ENCODE measurements at places on chromosomes 1 and 21.

GRCh38 chr21:42277593-42277992 is 37.6 kb downstream of the TFF3 start:
- no peak for DNase-seq

GRCh38 chr1:214360116-214360515 is 79.2 kb downstream of the SMYD2 start:
- no peak for DNase-seq

- DNase-seq: peak; percentile 88
These were observed 35.2 kb downstream of the URB2 start for GRCh38 chr1:229661022-229661877.

DNA sequence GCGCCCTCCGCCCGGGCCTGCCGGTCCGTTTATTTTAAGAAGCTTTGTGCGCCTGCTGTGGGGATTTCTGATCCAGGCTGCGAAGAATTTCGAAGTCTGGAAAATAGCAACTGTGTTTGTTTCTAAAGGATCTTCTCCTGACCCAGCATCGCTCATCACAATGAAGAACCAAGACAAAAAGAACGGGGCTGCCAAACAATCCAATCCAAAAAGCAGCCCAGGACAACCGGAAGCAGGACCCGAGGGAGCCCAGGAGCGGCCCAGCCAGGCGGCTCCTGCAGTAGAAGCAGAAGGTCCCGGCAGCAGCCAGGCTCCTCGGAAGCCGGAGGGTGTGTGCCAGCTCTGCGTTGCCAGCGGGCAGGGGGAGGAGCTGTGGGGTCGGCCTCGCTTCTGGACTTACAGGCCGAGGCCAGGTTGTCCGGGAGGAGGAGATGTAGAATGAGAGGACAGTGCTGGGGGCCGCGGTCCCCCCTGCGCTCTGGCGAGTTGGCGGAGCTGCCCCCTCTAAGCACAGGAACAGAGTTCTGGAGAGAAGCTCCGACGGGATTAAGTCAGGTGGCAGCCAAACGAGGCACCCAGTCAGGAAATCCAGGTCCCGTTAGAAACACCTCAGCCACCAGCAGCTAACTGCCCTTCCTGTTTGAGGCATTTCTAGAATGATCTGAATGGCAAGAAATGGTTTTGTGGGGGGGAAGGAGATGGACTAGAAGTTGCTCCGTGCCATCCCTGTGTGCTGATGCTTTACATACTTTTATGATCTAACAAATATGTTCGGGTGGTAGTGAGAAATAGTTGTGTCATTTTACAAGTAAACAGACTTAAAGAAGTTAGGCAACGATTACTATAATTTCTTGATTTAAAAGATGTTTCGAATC is 948 bp downstream of the TXLNA start:
- peak; percentile 52 for DNase-seq

DNA sequence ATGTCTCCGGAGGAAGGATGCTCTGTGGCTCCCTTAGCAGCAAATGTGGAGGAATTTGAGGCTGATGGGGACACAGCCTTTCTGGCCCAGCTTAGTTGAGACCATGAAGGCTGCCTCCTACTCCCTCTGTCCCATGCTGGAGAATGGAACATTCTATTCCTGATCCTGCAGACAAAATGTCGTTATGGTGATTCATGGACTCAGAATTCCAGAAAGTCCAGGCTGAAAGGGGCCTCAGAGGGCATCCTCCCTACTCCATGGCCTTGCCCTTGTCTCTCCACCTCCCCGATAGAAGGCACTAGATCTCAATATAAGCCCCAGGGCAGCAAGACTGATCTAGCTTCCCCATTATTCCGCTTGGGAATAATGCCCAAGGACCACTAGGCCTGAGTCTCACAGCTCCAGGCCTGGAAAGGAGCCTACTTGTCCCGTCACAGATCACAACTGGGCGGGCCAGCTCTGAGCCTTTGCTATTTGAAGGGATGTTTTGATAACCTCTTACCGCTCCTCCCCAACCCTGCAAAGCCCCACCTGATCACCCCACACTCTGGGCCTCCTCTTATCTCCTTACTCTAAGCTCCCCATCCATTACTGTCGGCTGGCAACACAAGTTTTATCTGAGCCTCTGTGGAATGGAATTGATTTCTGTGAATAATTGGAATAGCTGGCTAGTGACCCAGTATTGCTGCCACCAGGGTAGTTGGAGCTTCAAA is 52.8 kb upstream of the TRABD2B start:
- peak; percentile 50 for DNase-seq

GRCh38 chr1:12124693-12125421 is 41.9 kb upstream of the TNFRSF1B start:
- peak; percentile 72 for DNase-seq

DNA sequence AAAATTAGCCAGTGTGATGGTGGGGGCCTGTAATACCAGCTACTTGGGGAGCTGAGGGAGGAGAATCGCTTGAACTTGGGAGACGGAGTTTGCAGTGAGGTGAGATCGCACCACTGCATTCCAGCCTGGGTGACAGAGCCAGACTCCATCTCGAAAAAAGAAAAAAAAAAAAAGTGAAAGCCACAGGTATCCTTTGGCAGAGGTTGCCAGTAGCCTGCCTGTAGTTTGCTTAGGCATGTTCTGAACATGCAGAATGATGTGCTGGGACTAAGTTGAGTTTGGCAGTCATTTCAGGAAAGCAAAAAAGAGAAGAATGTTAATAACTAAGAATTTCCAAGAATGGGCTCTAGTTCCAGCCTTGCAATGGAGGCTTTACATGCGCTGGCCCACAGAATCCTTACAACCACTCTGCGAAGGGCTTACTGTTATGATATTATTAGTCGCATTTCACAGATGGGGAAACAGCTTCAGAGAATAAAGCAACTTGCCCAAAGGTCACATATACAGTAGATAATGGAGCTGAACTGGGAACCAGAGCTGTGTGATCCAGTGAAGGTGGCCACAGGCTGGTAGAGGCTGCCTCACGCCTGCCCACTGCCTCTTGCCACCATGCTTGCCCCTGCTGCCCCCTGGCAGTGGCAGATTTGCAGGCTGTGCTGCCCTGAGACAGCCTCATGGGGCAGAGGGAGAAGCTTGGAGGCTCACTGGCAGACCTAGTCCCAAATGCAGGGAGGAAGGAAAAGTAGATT is 66.5 kb upstream of the LYST start:
- no peak for DNase-seq

DNA sequence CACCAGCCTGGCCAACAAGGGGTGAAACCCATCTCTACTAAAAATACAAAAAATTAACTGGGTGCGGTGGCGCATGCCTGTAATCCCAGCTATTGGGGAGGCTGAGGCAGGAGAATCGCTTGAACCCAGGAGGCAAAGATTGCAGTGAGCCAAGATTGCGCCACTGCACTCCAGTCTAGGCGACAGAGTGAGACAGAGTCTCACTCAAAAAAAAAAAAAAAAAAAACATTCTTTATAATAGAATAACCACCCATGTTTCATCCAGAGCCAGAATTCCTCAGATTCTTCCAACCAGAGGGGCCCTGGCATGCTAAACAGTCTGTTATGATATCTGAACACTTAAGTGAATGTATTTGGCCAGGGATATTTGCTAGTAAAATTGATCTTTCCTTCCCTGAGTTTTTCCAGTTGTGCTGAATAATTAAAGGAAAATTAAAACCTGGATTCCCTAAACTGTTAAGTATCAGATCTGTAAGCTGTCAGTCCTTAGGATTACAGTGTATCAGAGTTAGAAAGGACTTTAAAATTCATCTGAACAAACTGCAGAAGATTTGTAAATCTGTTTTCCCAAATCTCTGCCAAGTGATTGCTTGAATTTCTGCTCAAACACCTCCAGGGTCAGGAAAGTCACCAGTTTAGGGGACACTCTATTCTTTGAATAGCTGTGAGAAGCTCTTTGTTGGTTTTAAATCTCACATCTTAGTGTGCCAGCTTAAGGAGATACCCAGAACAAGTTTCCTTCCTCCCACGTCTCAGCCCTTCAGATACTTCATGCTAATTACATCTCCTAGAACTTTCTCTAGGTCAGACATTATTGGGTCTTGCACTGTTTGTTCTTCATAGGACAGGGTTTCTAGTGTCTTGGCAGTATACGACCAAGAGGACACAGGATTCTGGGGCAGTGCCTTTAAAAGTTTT is 84.6 kb upstream of the BMP8A start:
- DNase-seq: no peak

DNA sequence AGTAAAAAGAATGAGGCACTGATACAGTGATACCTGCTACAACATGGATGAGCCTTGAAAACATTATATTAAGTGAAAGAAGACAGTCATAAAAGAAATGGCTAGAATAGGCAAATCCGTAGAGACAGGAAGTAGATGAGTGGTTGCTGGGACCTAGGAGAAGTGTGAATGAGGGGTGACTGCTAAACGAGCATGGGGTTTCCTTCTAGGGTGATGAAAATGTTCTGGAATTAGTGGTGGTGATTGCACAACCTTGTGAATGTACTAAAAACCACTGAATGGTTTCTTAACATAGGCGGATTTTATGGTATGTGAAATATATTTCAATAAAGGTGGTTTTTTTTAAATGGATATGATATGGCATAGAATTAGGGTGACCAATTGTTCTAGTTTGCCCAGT is 12.6 kb upstream of the SERINC2 start:
- DNase-seq: no peak

GRCh38 chr1:211812584-211812983 is 18.0 kb downstream of the LPGAT1 start:
- peak; percentile 67 for DNase-seq
